Cardiac septum (tissue), 1 donor: ENCODE measurements at places on chromosomes 4 and X.

GRCh38 chr4:29852537-29852936, 867.6 kb upstream of the PCDH7 start:
- DNase-seq = no peak

GRCh38 chr4:14399848-14400247, 602.4 kb upstream of the CPEB2 start:
- DNase-seq = no peak

DNA sequence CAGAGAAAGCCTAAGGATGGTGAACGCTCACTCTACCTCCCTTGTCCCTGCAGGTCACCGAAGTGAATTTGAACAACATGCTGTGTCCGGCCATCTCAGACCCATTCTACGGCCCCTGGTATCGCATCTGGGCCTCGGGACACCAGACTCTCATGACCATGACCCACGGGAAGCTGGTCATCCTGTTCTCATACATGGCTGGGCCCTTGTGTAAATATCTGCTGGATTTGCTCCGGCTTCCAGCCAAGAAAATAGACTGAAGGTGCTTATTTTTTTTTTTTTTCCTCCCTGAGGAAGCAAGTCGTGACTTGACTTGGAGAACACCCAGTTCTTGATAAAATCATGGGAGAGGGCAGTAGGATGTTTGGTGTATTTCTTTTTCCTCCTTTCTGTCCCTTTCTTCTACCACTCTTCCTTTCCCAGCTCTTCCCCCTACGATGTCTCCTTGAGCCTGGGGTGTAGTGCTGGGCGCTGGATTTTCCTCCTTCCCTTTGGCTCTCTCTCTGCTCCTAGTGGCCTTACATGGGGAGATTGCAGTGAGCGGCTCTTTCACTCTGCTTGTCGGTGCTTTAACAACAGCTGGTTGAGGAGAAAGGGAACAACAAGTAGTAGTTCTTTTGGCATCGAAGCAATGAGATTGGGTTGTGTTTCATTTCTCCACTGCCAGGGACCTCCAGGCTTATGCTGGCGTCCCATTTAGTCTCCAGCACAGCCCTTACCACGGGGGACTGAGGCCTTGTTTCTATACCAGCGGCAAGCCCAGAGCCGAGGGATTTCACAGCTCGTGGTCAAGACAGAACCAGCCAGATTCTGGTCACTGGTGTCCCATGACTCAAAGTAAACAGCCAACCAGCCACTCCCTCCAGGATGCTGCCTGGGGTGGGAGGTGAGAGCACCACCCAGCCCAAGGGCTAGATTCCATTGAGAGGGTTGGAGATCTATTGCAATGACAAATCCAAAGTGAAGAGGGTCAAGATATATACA, 144.4 kb downstream of the AMMECR1 start:
- no peak for DNase-seq

- DNase-seq = no peak
Observed at GRCh38 chrX:95760356-95760755, 924.3 kb upstream of the DIAPH2 start.

GRCh38 chr4:155532373-155533085, 134.1 kb upstream of the GUCY1A1 start:
- DNase-seq = no peak

- no peak for DNase-seq
Observed at GRCh38 chr4:95563638-95564337, 15.0 kb upstream of the UNC5C start.

- no peak for DNase-seq
Observed at GRCh38 chrX:115589419-115589818, 28.4 kb downstream of the PLS3 start.

DNA sequence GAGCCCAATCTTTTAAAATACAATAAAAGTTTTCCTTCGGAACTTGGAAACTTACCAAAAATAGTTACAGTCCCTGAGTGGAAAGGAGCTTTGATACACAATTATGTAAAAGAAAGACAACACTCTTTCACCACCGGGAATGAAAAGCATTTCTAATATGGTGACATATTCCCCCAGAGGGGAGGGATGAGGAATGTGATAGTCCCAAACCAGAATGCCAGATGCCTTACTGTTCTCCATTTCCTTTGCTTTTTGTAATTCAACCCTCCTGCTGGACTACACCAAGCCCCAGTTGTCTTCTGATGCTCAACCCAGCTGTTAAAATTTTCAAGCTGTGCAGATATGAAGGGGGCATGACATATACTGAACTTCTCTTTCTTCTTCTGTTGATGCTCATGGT, 4.1 kb downstream of the PRIMPOL start:
- no peak for DNase-seq

DNA sequence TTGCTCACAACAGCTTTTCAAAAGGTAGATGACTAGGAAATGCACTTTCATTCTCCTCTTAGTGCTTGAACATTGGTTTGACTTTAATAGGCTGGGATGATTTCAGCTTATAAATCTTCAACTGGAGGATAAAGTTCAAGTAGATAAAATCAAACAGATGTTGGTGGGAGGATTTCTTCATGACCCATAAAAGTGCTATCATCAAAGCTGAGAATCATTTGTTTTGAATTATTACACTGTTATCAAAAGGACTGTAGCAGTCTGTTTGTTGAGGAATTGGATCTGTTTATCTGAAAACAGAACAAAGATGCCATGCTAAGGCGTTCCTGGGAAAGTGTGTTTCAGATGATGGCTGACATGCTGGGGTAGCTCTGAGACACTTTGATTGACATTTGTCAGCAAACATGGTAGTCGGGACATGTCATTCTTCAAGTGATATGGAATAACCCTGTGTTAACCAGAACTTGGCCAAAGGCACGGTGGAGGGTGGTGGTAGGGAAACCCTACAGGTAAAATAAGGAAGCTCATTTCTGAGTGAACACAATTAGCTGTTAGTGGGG, 304.0 kb upstream of the PITX2 start:
- DNase-seq = no peak

- DNase-seq = no peak
Observed at GRCh38 chr4:69104719-69105275, 8.5 kb downstream of the UGT2B7 start.

GRCh38 chrX:12798601-12799000, 7.4 kb downstream of the PRPS2 start:
- no peak for DNase-seq

GRCh38 chr4:186146458-186146857, 42.0 kb downstream of the FAM149A start:
- DNase-seq = no peak

- no peak for DNase-seq
Observed at GRCh38 chr4:2281575-2282343, 19.9 kb upstream of the MXD4 start.

DNA sequence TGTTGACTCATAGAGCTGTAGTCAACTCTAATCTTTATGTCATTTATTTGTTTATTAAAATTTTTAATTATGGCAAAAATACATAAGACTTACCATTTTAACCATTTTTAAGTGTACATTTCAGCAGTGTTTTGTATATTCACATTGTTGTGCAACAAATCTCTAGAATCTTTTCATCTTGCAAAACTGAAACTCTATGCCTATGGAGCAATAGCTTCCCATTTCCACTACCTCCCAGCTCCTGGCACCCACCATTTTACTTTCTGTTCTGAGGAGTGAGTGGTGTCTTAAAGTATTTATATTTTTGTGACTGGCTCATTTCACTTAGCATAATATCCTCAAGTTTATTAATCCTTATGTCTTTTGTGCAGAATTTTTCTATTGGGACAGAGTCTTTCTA, 181.0 kb downstream of the GPAT3 start:
- no peak for DNase-seq

DNA sequence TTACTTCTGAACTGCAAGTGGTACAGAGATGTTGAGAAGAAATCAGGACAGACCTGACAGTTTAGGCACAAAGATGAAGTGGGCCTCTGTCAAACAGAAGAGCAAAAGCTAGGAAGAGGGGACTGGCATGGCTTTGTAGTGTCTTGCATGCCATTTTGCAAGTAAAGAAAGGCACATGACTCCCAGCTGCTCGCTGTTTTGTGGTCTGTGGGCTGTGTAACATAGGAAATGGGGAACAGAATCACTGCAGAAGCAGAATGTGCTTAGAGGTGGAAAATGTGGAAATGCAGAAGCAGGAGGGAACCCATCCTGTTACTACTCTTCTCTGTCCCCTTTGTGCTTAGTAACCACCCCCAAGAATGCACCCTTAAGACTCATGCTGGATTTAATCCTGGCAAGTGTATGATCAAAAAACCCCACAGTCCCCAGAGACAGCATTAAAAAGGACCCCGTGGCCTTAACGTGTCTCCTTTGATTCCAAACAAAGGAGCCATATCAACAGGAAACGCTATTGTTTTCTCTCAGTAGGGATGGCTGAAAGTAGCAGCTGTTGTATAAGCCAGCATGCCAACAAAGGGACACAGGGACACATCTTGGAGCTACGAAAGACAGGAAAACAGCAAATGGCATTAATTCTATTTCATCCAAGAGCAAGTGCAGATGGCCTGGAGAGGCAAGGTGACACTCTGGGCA, 177.6 kb upstream of the GLRA2 start:
- no peak for DNase-seq

- DNase-seq = no peak
Observed at GRCh38 chr4:84482564-84483563, 16.2 kb downstream of the NKX6-1 start.

DNA sequence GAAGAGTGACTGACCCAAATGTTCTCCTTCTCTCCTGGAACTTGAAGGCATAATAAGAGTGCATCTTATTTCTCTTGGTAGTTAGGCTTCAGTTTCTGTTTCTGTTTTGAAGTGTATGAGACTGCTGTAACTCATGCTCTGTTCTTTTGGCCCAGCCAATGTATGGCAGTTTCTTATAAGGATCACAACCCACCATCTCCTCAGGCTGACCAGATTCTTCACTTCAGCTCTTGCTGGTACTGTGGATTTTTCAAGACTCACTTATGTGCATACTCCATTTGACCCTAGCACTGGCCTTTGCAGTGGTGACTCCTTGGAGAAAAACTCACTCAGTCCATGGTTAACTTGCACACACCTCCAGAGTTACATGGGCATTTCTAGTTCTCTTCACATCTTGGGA, 9.6 kb upstream of the YTHDC1 start:
- no peak for DNase-seq

- no peak for DNase-seq
Observed at GRCh38 chr4:113447769-113448168, 313.8 kb downstream of the CAMK2D start.

- DNase-seq = no peak
Observed at GRCh38 chr4:113260688-113261087, 211.2 kb downstream of the ANK2 start.

GRCh38 chr4:124872659-124873058, 160.1 kb upstream of the ANKRD50 start:
- no peak for DNase-seq

DNA sequence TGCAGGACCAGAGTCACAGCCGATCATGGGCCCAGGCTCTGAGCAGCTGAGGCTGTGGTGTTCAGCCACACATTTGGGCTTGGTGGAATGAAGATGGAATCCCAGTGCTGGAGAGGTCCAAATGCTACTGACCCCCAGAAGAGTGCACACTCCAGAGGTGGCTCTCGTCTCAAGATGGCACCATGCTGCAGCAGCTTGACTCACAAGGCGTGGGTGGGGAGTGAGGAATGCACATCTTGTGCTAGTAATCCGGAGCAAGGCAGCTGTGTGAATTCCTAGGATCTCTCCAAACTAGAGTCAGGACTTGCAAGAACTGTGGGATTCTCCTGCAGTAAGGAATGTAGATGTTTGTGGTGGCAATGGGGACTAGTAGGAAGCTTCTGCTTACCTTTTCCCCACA, 28.7 kb downstream of the RAB28 start:
- DNase-seq = peak; percentile 47

GRCh38 chrX:53356186-53356585, 66.3 kb downstream of the SMC1A start:
- no peak for DNase-seq

DNA sequence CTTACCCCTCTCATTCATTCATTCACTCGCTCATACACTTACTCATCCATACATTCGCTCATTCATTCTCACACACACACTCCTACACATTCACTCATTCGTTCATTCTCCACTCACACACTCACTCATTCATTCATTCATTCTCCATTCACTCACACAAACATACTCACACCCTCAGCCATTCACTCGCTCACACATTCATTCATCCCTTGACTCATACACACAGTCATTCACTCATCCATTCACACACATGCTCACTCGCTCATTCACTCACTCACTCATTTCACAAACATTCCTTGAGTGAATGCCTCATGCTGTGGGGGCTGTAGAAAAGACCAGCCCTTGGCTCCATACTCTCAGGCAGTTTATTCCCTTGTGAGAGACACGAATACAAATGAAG, 151.1 kb upstream of the MAMLD1 start:
- no peak for DNase-seq

DNA sequence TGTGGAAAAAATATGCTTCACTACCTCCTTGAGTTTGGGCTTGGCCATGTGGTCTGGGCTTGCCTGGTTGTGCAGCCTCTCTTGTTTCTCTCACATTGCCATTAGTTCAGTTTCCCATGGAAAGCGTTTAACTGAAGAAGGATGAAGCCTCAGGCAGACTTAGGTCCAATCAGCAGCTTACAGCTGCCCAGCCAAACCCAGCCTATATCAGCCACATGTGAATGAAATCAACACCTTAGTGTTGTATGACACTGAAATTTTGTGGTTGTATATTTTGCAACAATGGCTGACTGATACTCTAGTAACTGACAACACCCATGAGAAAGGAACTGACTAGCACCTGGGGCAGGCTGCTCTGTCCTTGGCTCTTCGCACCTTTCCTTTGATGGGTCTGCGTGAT, 81.2 kb downstream of the KLF8 start:
- DNase-seq = no peak

DNA sequence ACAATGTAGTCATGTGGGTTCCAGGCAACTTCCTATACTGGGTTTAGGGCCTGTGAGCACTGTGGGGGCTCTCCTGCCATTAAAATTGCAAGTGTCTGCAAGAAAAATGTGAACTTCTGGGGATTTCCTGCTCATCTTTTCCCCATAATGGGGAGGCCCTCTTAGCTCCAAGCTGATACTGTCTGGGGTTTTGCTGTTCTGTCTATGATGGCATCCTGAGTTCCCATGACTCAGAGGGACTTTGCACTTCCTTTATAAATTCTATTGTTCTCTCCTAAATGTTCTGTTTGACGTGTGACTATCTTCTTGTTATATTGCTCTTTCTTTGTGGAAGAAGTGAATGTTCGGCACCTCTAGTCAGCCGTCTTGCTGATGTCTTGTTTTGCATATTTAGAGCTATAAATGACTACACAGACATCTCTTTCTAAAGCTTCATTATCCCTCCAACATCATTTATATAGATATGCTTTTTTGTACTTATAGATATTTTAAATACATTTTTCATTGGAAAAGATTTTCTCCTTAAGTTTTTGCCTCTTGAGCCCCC, 465.8 kb downstream of the NAF1 start:
- no peak for DNase-seq
